A172 (cell line): ENCODE measurements at places on chromosomes 6 and 20. TPM values are rescaled to one million over a fixed set of nuclear protein-coding genes. Genes with fewer than 3 reads are reported as not detected.

- DNase-seq = peak; percentile 41
Observed at GRCh38 chr20:33516882-33517281, 27.0 kb downstream of the CBFA2T2 start.

DNA sequence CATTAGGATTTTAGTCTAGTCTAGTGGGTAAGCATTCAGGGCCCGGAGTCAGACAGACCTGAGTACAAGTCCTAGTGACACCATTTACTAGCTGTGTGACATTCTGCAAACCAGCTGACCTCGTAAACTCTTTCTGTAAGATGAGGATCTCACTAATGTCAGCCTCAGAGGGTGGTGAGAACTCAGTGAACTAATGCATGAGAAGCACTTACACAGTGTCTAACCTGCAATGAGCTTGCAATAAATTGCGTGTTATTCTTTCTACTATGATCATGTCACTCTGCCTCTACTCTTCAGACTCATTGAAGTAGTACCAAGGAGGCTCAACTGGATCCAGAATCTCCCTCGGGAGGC is 41.1 kb upstream of the ZNF831 start:
- no peak for DNase-seq

GRCh38 chr20:62548471-62548870 is 72.7 kb upstream of the GATA5 start:
- DNase-seq = no peak

DNA sequence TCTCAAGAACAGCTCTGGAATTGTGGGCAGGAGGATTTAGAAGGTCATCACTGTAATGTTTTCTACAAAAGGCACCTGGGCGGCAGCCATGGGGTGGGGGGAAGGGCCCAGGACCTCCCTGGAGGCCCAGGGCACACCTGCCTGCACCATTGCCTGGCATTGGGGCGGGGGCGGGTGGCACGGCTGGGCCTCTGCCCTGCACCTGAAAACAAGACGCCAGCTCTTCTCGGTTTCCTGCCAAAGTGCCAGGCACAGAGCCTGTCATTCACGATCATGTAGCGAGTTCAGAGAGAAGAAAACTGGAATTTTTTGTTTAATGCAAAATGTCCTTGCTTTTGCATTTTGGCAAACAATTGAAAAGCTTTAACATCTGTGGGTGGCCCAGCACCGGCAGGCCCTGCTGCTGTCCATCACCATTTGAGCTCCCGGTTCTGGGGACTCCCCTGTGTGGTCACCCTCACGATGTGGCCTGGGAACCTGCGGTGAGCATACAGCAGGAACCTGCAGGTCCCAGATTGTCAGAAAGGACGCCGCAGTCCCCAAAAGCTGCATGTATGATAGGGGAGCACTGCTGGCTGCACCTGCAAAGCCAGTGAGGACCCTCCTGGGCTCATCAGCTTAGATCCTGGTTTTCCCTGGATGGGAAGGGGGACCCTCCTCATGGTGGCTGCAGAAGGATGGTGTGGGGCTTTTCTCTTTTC is 262.9 kb downstream of the CDH4 start:
- DNase-seq = no peak

GRCh38 chr20:4999788-5000187 is 1.5 kb downstream of the SLC23A2 start:
- DNase-seq = no peak

DNA sequence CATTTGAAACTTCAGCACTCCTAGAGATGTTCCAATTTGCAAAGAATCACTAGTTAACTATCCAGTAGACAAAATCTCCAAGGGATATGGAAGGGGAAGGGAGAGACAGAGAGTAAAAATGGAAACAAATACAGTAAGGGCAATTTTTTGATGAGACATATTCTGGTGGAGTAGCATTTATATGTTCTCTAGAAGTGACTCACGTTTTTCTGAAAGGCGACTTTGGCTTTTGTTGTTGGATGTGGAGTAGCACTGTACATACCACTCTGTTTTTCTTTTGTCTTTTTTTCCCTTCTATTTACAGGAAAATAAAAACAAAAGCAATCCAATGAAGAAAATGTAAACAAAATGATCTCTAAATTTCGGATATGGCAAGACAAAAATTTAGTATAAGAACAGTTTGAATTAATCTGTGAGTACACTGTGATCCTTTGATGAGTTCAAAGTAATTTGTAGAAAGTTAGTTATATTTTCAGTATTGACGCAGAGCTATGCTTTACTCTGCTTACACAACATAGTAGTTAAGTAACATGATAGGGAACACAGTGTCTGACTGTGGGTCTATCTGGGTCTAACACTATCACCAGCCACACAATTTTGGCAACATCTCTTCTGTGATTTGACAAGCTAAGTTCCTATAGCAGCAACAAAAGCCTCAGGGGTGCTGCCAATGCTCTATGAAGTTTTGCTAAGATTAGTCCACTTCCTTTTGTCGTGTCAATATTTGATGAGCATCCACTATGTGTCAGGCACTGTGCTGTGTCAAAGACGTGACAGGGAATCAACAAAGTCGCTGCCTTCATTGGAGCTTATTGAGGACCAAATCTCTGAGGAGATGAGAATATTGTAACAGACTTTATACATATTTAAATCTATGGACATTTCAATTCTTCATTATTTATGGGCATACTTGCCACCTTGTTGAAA is 27.3 kb upstream of the TAGAP start:
- DNase-seq = no peak

- no peak for DNase-seq
Observed at GRCh38 chr20:20594171-20594530, 118.3 kb downstream of the RALGAPA2 start.

DNA sequence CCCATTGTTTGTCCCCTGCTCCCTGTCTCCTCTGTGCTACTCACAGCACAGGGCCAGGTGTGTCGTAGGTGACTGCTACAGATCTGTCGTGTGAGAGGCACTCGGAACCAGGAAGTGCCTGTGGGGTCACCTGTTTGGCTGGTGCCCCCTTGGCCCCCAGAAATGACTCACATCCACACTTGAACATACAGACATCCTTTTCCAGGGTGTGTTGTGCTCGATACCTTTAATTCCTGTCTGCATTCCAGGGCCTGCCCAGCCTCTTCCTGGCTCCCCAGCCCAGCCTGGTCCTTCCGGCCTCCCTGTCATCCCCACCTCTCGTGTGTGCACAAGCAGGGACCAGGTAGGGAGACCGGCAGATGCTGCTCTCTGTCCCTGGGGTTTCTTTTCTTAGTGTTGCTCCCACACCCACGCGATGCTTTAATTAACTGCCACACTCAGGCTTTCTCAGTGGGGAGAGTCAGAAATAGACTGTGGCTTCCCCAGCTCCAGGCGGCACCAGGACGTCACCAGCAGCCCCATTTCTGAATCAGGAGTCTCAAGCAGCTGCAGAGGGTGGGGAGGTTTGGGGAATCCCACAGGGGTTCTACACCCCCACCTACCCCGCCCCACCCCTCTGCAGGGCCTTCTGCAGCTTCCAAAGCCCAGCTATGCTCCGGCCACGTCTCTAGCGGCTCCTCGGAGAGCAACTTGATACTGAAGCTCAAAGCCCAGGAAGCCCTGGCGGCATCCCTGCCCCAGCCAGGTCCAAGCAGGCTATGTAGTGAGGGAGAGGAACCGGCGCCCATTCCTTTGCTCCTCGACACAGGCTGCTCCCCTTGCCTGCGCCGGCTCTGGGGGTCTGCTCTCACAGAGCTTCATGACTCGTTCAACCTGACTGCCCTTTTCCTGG is 102.2 kb downstream of the SYCP2 start:
- no peak for DNase-seq

Gene BHLHE23
- not detected in 2 replicates for total RNA-seq

Gene SPATS1
- total RNA-seq = not detected in 2 replicates

Gene SSTR4
- total RNA-seq = not detected in 2 replicates

Gene MYLK4
- total RNA-seq = 0.12 and 0.24 TPM in 2 replicates

Gene C20orf202
- not detected in 2 replicates for total RNA-seq

Gene HLA-DPA1
- 0.31 and 0.34 TPM in 2 replicates for total RNA-seq

Gene TREM1
- not detected in 2 replicates for total RNA-seq
